ENCODE measurements at places on chromosomes 1 and 21.

DNA sequence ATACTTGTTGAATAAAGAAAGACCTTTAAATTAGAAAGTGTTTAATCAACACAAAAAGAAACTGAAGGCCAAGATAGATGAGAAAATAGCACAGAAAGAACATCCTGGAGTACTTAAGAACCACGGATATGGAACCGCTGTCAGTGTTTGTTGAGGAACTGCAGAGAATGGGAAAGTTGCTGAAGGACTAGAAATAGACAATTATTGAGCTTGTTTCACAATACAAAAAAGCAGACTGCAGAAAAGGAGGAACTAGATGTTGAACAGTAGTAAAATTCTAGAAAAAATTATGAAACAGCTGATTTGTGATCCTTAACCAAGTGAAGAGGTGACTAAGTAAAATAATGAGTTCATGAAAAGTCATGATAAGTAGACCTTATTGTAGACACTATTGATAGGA, 29.7 kb downstream of the MYSM1 start:
- DNase-seq = no peak

- DNase-seq = no peak
Measured at GRCh38 chr1:202010180-202011015, at the start of gene ELF3. Gene ELF3, plus strand, starts transcription at chr1:202010587. Its CDS starts 550 bp downstream, at chr1:202011137.

DNA sequence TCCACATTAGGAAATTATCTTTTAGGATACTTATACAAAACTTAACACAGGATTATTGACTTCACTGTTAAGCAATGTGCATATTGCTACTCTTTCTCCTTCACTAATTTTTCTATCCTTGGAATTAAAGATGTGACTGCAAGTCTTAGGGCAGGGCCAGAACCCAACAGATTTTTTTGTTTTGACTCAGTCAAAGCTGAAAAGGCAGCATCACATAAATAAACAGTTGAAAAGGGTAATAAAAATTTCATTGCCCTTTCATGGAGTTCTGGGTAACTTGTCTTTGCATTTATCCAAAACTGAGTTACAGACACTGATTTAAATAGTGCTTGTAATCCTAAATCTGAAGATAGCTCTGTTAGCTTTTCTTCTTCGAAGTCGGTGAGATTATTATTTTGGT, 1.9 kb upstream of the TMEM35B start:
- DNase-seq = no peak

DNA sequence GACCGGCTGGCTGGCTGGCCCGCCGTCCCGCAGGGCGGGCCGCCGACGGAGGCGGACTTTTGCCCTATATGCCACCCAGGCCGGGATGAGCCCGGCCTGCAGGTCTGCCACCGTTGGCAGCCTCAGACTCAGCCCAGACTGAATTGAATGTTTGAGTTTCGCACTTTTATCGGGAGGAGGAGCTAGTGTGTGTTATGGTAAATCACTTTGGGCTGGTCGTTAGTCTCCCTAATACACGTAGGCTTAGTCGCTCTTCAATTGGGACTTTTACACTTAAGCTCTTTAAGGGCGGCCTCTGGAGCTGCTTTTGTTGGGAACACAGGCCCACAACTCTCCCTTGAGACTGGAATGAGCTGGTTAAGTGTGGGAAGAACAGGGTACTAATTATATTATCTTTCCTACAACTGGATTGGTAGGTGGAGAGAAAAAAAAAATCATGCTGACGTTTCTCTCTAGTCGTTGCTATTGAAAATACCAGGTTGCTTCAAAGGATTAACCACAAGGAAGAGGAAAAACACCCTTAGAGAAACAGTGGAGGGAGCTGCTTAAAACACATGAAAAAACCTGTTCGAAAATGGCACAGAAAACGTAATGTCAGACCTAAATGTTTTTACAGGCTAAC, 1.4 kb upstream of the IRF2BP2 start:
- DNase-seq = no peak

GRCh38 chr1:185441605-185442004, 124.6 kb upstream of the IVNS1ABP start:
- no peak for DNase-seq

DNA sequence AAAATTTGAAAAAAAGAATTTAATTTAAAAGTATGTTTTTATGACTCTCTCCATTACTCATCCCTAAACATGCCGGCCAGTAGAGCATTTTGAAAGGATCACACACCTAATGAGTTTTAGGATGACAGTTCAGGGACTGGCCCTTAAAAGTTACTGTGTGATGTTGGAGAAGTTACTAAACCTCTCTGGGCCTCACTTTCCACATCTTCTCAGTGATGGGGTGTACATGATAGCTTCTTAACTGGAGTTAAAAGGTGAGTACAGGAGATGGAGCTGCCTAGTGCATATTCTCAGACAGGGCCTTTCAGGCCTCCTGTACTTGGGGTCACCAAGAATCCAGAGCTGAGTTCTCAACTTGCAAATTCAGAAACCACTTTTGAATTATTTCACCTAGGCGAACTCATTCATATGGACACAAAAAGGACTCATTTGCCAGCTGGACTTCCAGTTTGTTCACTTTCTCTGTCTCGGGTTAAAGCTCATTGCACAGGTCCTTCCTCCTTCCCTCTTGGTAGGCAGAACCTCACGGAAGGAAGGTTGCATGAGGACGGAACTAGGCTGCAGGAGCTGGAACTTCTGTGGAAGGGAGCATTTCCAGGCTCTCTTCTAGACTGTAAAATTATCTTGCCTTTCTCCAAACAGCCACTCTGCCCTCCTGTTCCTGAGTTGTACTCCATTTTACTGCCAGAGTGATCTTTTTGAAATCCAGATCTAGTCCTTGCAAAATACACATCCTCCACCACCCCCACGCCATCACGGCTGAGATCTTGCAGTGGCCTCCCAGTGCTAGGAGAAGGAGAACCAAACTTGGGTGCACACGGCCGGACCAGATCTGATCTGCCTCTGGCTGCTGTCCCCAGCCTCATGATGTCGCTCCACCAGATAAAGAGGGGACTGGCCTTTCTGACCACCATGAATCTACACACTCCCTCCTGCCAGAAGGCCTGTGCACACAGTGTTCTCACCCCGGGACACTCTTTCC, 4.3 kb upstream of the SLC30A1 start:
- DNase-seq = no peak

DNA sequence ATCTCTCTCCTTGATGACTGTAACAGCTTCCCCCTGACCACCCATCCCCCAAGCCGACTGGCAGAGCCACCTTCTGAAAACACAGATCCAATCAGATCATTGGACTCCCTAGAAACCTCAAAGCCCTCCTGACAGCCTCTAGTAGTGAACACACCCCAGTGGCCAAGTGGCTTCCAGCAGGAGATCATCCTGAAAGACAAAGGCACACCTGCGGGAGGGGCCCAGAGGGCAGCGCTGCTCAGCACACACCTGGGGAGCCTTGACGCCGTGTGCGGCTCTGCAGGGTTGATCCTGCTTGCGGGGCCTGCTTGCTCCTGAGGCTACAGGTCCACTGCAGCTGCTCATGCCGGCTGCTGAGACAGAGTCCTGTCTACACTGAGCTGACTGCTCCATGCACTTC, 41.5 kb downstream of the SLC66A1 start:
- DNase-seq = no peak

DNA sequence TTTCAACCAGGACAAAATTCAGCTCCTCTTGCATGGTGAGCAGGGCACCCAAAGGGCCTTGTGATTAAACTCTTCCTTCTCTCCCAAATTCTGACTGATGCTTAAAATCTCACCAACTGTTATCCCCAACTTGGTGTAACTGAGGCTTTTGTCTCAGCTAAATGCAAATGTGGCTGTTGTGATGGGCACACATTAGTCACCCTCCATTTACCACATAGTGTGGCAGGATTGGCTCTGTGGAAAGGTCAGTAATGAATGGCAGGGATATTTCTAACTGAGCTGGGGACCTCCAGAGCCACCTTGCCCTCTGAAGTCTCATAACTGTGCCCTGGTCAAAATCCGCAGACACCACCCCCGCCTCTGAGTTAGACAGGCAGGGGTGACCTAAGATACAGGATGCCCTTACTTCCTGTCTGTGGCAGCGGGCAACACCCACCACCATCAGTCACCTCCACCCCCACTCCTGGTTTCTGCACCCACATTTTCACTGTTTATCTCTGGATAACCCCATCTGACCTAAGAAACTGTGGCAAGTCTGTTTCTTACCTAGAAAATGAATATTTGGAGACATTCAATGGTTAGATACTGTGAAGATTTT, 25.4 kb upstream of the RGS16 start:
- DNase-seq = peak; percentile 75

DNA sequence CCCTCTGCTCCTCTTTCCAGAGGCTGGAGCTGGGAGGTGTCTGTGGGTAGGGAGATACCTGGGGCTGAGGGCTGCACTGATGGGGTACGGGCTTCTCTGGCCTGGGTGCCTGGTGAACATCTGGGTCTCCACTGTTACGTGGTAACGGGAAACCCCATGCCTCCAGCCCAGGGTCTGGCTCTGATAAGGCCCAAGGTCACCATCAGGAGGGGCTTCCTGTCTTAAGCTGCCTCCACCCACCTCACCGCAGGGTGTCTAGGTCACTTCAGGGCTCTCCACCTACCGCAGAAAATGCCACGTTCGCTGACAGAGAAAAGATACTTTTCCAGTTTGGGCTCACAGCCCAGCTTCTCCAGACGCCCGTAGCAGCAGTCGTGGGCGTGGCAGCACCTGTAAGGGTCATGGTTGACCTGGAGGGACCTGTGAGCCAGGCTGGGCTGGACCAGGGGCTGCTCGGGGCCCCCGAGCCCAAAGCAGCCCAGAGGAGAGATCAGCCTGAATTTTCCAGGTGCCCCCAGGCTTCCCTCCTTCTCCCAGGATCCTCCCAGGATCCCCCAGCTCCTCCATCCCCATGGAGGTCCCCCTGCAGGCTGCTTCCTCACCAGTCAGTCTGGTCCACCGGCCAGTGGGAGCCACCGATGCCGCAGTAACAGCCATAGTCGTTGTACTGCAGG, 1.3 kb downstream of the PLA2G2E start:
- DNase-seq = no peak

GRCh38 chr1:24364975-24365678, 46.0 kb downstream of the GRHL3 start:
- peak; percentile 46 for DNase-seq

DNA sequence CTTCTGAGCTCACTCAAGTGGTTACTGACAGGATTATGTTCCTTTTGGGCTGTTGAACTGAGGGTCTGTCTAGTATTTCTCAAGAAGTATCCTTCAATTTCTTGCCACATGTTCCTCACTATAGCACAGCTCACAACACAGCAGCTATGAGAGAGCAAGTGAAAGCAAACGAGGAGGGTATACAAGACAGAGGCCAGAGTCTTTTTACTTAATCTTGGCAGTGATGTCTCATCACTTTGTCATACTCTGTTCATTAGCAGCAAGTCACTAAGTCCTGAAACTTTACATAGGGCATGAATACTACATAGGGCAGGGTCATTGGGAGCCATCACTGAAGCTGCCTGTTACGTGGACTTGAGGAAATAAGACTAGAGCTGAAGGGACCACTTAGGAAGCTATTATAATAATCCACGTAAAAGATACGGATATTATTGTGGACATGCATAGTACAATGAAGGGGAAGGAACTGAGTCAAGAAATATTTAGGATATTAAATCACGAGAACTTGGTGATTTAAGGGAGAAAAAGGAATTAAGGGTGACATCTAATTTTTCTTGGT, 63.7 kb downstream of the SLC30A7 start:
- no peak for DNase-seq

DNA sequence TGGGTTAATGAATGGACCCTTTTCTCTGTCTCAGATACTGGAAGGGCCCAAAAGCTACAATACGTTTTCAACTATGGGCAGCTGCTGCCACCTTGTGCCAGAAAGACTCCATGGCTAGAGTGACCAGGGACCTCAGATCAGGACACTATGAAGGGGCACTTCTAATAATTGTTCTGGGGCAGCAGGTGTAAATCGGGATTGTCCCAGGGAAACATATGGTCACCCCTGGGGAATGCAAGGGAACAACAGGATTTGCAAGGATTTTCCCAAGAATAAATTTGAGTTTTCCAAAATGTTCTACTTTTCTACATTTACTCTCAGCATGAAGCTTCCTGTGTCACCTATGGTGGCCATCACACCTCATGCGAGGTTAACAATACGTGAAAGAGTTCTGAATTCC, 12.0 kb upstream of the FCAMR start:
- peak; percentile 40 for DNase-seq

- DNase-seq = no peak
Measured at GRCh38 chr1:69148731-69149130, 419.0 kb upstream of the LRRC7 start.

GRCh38 chr21:43193088-43193650, 24.4 kb downstream of the CRYAA start:
- DNase-seq = no peak

DNA sequence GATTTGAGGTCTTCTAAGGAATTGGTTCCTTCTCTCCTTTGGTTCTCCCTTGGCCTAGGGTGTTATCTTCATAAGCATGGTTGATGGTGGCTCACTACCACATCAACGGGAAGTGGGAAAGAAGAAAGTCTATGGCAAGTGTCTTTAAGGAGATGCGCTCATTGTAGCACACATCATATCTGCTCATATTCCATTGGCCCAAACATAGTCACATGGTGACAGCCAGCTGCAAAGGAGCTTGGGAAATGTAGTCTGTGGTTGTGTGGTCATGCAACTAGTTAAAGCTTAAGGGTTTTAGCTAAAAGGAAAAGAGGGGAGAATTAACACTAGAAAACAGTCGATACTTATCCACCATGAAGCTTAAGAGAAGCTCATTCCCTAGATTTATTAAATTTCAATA, 11.4 kb upstream of the MRPS6 start:
- DNase-seq = no peak

GRCh38 chr1:39576016-39576657, 453 bp downstream of the PABPC4 start:
- DNase-seq = peak; percentile 40

- no peak for DNase-seq
Measured at GRCh38 chr1:244974106-244974505, 109.8 kb upstream of the HNRNPU start.

DNA sequence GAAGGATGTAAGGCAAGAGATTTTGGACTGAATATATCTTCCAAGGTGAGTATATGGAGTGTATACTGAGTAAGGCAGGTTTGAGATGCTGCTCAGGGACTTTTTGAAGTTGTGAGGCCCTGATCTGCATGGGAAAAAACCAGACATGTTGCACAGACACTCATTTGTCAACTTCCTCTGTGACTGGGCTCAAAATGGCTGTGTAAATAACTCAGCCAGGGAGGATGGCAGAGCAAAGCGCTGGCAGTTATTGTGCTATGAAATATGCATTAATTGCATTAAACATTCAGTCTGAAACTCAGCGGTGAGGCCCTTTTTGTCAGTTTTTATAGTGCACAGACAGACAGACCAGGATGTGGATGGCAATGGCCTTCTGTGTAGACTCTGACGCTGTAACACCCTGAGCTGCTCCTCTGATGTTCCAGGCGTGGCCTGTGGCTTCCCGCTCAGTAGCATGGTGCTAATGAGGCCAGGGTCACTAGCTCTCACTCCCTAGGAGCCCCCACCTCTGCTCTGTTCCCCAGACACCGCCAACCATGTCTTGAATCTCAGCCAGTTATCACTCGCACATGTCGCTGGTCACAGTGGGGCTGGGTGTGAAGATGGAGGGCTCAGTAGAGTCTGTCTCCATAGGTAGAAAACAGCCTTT, 307.0 kb upstream of the PROX1 start:
- DNase-seq = no peak

Data from activated naive CD8-positive, alpha-beta T cell treated with anti-CD3 and anti-CD28 coated beads for 36 hours (primary cell).